ENCODE measurements at places on chromosomes 6 and 20.

- no peak for DNase-seq
Measured at GRCh38 chr20:22617160-22617559, 32.8 kb upstream of the FOXA2 start.

DNA sequence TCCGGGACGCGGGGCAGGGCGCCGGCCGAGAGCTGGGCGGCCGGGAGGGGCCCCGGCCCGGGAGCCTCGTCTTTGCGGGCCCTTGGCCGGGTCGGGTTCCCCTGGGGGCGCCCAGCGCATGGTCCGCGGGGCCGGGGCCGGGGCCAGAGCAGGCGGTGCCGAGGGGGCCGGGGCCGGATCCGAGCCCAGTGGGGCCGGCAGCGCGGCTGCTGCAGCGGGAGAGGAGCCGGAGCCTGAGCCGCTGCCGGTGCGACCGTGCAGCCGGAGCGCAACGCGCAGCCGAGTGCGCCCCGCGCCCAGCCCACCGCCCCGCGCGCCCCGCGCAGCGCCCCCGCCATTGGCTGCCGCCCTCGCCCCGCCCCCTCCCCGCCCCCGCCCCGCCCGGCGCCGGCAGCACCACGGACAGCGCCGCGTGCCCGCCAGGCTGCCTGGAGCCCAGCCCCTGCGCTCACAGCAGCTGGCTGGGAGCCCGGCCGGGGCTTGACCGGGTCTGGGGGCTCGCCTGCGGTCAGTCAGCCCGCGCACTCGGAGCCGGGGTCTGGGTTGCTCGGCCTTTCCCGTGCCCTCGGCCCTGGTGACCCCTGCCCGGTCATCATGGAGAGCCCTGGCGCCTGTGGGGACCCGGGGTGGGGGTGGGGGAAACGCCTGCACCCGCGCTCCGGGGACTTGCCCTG is at the start of gene HRH3:
Gene HRH3, minus strand, starts transcription at position 287 of the 674 bp plus-strand sequence. CDS start 308 bp downstream, outside the sequence.
- peak; percentile 40 for DNase-seq

- no peak for DNase-seq
Measured at GRCh38 chr6:16921399-16922110, 160.3 kb upstream of the ATXN1 start.

- DNase-seq = no peak
Measured at GRCh38 chr6:6243846-6244245, 76.6 kb downstream of the F13A1 start.

DNA sequence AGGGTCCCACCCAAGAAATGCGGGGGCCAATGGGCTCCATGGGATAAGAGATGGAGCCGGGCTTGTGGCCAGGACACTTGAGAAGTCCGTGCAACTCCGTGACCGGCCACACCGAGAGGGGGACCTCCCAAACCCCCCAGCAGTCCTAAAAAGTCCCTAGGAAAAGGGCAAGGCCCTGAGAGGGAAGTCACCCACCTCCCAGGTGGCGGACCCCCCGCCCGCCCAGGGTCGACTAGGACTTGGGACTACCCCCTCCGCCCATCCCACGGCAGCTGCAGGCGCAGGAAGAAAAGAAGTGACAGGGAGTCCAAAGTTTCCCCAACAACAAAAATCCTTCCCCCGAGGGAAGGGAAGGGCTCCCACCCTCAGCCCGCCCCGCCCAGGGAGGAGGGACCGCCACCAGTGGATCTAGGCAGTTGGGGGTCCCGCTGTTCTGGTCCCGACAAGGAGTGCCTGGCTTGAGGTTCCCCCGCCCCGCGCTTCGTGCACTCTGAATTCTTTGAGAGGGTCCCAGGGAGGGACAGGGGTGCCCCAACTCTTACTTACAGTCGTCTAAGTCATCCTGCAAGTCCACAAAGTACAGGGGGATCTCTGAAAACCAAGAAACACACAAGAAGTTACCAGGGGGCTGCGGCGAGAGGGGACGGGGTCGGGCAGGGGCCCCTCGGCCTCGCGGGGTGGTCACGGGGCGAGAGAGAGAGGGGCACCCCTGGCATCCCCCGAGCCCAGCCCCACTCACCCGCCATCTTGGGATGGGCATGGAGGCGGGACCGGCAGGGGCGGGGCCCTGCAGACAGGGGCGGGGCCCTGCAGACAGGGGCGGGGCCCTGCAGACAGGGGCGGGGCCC is 611 bp upstream of the RAB22A start:
- DNase-seq = no peak

- DNase-seq = no peak
Measured at GRCh38 chr6:14397518-14397901, 279.9 kb downstream of the CD83 start.

- peak; percentile 87 for DNase-seq
Measured at GRCh38 chr6:149065658-149066556, 251.6 kb upstream of the TAB2 start.

DNA sequence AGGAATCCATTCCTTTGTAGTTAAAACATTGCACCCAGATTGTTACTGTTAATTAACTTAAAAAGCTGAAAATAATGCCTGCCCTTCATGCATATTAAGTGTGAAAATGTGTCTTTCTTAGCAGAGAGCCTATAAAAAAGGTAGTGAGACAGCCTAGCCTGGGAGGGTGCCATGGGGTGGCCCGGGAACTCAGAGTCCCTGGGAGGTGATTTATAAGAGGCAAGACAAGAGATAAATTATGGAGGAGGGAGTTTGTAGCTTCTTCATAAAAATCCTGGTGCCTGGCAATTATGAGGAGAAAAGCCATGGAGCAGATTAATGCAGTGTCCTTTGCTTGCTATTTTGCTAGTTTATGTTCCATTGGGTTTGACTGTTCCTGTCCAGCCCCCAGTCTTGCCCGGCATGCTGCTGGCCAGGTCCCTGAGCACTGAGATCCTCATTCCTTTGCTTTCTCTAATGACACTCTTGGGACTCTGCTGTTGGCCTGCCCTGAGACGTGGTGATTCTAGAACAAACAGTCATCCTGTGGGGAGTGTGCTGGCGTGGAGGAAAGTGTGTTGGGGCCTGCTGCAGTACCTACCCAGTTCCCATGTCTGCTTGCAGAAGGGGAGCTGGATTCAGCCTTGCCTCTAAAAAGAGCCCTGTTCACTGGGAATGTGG is 4.2 kb downstream of the MLN start:
- no peak for DNase-seq

GRCh38 chr6:53702316-53702715 is 36.8 kb upstream of the KLHL31 start:
- no peak for DNase-seq

DNA sequence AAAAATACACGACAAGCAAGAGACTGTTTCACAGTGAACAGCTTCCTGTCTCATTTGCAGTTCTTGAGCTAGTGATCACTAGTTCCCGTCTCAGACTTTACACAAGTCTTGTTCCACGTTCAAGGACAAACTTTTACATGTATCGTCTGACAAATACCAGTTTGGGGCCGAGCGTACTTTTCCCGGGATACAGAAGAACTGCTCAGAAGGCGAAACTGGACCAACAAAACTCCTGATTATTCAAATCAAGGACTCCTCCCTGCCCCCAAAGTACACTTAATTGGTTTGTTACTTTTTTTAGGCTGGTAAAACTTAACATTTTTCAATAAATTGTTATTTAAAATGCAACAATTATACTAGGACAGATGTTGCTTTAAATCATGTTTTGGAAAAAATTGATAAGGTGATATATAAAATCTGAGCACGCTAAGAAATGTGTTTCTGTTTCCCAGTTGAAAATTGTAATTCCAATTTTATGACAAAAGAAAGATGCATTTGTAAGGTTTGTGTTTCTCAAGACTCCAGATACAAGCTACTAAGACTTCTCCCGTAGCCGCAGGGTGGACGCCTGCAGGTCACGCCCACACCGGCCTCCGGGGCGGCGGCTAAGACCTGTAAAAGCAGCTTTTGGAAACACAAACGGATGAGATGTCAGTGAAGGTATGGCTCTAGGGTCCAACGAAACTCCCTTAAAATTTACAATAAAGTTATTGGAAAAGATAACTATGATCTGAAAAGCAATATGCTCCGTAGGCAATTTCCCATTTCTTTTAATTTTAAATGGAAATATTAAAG is 16.8 kb upstream of the TCFL5 start:
- no peak for DNase-seq

- DNase-seq = no peak
Measured at GRCh38 chr6:142300758-142301650, 803 bp upstream of the ADGRG6 start.

- no peak for DNase-seq
Measured at GRCh38 chr20:4190792-4191519, 175.6 kb upstream of the RNF24 start.

- DNase-seq = no peak
Measured at GRCh38 chr6:146149770-146150169, 120.9 kb downstream of the GRM1 start.

GRCh38 chr6:51300510-51300909 is 481.8 kb downstream of the TFAP2B start:
- DNase-seq = no peak

DNA sequence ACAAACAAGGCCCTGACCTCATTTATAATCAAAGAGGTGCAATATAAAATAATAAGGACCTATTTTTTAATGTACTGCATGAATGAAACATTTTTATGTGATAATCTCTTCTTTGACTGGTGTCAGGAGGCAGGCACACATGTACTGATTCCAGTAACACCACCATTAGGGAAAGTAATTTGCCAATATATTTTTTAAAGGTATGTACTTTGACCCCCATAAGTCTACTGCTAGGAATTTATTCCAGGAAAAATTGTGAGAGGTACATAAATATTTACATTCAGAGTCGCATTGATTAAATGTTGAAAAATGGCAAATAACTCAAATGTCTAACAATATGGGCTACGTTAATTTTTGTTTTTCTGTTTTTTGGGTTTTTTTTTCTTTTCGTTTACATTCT is 325.4 kb upstream of the PRDM1 start:
- no peak for DNase-seq

- DNase-seq = no peak
Measured at GRCh38 chr6:170294298-170294730, 3.4 kb upstream of the DLL1 start.

DNA sequence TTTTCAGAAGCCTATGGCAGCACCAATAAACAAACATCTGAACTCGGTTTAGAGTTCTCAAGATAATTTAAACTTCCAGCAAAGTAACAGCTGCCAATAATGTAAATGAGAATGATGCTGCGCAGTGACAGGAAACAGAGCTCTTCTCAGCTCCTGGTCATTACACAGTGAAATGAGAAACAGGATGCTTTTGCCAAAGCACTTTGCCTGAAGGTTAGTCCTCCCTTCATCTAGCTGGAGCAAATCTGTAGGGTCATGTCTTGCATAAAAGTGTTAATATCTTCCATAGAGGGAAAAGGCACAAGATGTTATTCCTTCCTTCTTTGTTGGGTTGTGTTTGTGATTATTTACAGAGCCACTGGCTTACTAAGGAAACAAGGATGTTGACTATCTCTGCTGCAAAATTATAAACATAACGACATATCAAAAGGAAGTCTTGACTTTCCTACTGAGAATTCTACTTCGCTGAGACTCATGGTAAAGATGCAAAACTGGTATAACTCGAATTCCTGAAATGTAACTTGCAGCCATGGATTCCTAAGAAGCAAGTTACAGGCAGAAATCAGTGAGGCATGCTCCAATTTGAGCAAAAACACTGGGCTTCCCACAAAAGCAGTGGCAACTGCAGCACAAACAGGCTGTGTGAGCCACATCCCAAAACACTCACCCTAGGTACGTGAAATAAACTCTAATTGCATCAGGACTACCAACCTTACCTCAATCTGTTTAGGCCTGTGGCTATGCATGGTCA is 102.5 kb upstream of the BEND6 start:
- DNase-seq = no peak

- no peak for DNase-seq
Measured at GRCh38 chr6:10838794-10839333, 525 bp upstream of the MAK start.

DNA sequence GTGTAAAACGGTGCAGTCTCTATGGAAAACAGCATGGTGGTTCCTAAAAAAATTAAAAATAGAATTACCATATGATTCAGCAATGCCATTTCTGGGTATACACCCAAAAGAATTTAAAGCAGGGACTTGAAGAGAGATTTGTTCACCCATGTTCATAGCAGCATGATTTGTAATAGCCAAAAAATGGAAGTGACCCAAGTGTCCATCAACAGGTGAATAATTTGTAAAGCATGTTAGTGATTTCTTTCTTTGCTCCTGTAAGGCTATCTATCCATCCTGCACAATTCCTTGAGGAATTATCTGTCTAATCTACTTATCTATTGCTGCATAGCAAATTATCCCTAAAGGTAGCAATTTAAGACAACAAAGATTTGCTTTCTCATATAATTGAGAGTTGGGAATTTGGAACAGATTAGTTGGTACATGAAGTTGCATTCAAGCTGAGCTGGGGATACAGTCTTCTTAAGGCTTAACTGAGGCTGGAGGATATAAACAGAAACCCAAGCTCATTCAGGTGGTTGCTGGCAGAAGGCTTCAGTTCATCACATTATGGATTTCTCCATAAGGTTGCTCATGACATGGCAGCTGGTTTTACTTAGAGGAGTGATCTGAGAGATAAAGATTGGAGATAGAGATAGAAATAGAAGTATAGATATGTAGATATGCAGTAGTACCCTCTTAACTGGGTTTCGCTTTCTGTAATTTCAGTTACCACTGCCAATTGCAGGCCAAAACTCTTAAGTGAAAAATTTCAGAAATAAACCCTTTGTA is 62.0 kb downstream of the IL22RA2 start:
- no peak for DNase-seq

- DNase-seq = no peak
Measured at GRCh38 chr6:123769431-123769830, 34.2 kb upstream of the NKAIN2 start.
